ENCODE measurements at places on chromosomes 16 and 17.
A peak's percentile ranks its signal among the peaks of the same experiment; 100 is the strongest.

GRCh38 chr17:72634621-72635020, 457.9 kb downstream of the SLC39A11 start:
- no peak for DNase-seq

DNA sequence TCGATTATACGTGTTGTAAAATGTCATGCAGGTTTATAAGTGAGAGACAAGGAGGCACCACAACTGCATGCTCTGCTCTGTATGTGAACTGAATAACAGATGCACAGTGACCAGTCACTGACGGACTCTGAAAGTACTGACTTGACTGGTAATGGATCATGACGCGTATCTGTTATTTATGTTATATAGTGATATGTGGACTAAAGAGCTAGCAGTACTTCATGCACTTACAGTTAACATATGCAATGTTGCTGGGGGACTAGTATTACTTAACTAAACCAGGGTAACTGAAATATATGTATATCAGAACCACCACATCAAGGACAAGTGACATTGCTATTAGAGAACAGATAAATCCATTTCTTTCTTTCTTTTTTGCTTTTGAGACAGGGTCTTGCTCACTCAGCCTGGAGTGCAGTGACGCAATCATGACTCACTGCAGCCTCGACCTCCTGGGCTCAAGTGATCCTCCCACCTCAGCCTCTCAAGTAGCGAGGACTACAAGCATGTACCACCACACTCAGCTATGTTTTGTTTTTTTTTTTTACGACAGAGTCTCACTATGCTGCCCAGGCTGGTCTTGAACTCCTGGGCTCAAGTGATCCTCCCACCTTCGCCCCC, 17.2 kb downstream of the COIL start:
- no peak for DNase-seq

GRCh38 chr17:39122991-39123390, 28.4 kb downstream of the PLXDC1 start:
- DNase-seq: no peak

- peak; percentile 72 for DNase-seq
These were observed 112.4 kb upstream of the IRX3 start for GRCh38 chr16:54398986-54399385.

GRCh38 chr17:32529604-32530003, 42.8 kb downstream of the CDK5R1 start:
- DNase-seq: no peak

GRCh38 chr17:78899361-78900260, 3.4 kb downstream of the CEP295NL start:
- no peak for DNase-seq

GRCh38 chr17:66679631-66680517, 155.0 kb upstream of the CACNG5 start:
- DNase-seq: no peak

GRCh38 chr17:13000561-13000960, 17.3 kb downstream of the ELAC2 start:
- DNase-seq: no peak

DNA sequence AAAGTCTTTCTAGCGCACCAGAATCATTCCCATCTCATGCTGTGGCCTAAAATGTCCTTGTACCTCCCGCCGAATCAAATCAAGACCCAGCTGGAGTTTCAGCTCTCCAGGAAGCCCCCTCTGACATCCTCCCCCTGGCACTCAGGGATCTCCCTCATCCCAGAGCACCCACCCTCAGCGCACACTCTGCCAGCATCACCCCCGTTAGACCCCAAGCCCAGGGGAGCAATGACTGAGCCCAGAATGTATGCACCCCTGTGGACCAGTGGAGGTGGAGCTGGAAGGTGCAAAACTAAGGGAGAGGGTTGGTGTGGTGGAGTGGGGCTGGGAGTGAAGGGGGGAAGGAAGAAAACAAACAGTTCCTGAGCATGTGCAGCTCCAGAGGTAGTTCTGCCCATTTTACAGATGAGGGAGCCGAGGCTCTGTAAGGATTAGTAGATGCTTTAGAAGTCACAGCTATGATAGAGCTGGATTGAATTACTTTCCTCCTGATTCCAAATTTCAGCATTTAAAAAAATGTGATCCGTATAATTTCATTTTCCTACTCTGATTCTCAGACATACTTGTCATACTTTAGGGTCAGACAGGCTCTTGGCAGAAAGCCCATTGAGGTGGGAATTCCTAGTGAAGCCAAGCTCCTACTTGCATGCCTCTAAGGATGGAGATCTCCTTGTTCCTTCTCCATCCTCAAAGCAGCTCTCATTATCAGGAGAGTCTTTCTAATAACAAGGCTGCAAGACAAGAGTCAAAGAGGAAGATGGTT, 242.7 kb downstream of the KATNIP start:
- DNase-seq: no peak

- DNase-seq: peak; percentile 51
These were observed 138.0 kb upstream of the NUDT7 start for GRCh38 chr16:77584205-77584859.

- DNase-seq: no peak
These were observed 7.5 kb downstream of the MARCHF10 start for GRCh38 chr17:62800585-62800984.

DNA sequence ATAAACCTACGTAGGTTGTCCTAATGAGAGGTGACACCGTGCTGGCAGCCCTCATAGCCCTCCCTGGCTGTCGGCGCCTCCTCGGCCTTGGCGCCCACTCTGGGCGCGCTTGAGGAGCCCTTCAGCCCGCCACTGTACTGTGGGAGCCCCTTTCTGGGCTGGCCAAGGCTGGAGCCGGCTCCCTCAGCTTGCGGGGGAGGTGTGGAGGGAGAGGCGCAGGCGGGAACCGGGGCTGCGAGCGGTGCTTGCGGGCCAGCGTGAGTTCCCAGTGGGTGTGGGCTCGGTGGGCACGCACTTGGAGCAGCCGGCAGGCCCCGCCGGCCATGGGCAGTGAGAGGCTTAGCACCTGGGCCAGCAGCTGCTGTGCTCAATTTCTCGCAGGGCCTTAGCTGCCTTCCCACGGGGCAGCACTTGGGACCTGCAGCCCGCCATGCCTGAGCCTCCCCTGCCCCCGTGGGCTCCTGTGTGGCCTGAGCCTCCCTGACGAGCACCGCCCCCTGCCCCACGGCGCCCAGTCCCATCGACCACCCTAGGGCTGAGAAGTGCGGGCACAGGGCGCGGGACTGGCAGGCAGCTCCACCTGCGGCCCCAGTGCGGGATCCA, 40.1 kb upstream of the AMZ2 start:
- no peak for DNase-seq
